Astrocyte (in vitro differentiated cells and primary cell): ENCODE measurements at places on chromosomes 11 and 22.
A peak's percentile ranks its signal among the peaks of the same experiment; 100 is the strongest.

DNA sequence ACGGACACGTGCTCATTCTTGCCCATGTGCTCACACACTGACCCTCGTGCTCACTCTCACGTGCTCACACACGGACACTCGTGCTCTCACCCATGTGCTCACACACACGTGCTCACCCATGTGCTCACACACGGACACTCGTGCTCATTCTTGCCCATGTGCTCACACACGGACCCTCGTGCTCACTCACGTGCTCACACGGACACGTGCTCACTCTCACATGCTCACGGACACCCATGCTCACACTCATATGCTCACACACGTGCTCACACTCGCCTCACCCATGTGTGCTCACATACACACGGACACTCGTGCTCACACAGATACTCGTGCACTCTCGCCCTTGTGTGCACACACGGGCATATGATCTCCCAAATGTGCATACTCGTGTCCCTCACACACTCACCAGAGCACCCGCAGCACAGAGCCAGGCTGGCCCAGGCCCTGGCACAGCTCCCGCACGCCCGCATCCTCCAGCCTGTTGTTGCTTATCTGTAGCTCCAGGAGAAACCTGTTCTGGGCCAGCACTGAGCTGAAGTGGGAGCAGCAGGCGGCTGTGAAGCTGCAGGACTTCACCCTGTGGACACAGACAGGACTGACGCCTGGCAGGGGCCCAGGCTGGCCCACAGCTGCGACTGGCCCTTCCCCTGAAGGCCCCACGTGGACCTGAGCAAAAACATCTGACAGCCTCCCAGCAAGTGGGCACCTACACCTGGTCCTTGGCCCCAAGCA lies 9.3 kb downstream of the RNH1 start:
- no peak for DNase-seq

DNA sequence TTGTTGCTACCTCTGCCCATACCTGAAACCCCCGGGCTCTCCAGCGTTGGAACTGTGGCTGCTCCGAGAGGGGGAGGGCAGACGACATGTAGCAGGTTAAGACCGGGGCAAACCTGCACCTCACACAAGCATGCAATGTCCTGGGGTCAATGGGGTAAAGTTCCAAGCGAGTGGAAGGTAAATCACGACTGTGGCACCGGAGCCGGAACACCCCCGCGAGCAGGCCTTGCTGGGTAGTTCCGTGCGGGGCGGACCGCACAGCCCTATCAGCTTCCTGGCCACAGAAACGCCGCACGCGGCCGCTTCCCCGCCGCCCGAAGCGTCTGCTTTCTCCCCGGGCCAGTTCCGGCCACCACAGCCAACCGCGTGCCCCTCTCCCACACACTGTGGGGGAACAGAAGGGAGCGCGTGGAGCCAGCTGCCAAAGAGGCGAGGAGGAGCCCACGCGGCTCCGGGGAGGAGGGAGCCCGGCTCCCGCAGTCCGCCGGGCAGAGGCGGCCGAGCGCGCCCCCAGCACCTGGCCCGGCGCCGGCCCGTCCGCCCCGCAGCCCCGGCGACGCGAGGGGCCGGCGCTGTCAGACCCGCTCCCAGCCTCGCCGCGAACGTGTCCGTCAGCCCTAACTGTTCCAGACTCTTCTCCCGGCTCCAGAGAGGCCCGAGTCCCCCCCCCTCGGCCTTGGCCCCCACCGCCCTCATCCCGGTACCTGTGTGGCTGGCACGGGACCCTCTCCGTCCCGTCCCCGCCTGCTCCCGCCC lies 1.6 kb downstream of the SPTBN2 start:
- peak; percentile 23 for DNase-seq

GRCh38 chr11:49424136-49424535 lies 215.7 kb upstream of the FOLH1 start:
- DNase-seq = no peak

GRCh38 chr11:116714902-116715301 lies 57.9 kb downstream of the BUD13 start:
- DNase-seq = no peak

DNA sequence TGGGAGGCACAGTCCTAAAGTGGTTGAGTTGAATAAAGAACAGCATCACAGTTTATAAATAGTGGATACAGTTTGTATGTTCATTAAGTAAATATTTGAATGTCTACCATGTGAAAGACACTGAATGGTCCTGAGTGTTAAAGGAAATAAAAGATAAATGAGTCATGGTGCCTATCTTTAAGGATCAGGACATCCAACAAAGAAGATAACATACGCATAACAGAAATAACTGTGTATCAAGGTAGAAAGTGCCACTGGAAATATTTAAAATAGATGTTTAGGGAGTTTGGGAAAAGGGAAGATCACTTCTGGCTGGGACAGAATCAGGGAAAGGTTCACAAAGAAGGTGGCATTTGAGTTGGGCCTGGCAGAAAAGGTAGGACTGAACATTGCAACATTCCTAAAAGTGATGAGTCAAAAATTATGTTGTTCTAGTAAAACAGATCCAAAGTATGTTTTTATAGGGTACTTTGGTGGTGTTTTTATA lies 41.5 kb downstream of the CSTPP1 start:
- peak; percentile 22 for DNase-seq

GRCh38 chr22:29877620-29878019 lies 5.4 kb upstream of the MTMR3 start:
- peak; percentile 54 for DNase-seq

- no peak for DNase-seq
Measured at GRCh38 chr22:29702931-29703501, 16.8 kb upstream of the CABP7 start.

DNA sequence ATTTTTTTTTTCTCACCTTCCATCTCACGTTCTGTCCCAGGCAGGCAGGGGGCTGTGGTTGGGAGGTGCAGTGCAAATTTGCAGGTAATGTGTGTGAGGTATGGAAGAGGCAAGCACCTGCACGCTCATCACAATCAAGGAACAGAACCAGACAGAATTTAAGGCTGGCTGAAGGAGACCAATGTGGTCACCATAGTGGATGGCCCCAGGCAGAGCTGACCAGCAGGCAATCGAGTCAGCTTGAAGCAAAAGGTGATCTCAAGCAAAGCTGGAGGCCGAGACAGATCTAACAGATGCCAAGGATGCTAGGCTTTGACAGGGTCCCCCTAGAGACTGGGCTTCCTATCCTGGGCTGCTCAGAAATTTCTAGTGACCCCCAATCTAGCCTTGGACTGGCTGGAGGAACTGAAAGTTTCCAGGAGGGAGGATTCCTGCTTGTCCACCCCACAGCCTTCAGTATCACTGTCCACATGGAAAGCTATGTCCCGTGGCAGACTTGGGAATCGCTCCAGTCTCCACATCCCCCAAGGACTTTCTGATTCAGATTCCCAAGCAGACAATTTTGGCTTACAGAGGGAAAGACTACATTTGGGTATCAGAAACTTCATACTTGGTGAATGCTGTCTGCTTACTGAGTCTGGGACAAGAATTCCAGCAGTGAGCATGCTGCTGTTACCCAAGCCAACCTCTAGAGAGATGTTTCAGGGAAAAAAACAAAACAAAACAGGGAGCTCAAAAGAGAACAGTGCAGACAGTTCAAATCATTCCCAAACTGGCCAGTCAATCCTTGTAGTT lies 9.0 kb upstream of the MICAL3 start:
- peak; percentile 51 for DNase-seq

GRCh38 chr22:17492247-17492646 lies 71.1 kb upstream of the SLC25A18 start:
- DNase-seq = no peak

GRCh38 chr11:77147668-77148321 lies 19.7 kb downstream of the MYO7A start:
- DNase-seq = no peak

- no peak for DNase-seq
Measured at GRCh38 chr22:20008221-20008995, 8.2 kb downstream of the ARVCF start.

- DNase-seq = peak; percentile 94
Measured at GRCh38 chr11:33452836-33453624, 195.8 kb downstream of the HIPK3 start.

DNA sequence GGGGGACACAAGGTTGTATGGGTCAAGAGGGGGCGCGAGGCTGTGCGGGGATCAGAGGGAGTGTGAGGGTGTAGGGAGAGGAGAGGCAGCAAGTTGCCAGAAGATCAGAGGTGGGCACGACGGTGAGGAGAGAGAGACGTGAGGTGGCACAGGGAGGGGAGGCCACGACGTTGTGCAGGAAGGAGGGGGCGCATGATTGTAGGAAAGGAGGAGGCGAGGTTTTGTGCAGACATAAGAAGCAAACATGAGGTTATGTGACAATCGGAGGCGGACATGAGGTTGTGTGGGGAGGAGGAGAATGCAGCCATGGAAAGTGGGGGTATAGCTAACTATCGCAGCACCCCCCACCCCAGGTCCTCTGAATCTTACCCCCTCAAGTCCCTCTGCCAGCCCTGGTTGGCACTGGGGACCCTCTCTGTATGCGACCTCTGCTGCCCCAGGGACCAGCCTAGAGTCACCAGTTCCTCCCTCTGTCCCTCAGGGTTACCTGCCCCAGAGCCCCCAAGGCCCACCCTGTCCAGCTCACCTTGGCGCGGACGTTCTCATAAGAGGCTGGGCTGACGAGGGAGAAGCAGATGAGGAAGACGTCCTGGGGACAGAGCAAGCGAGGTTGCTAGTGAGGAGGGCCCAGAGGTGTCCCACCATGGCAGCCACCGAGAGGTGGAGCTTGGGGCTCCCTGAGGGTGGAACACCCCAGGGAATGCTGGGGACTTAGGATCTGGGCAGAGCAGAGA lies 12.5 kb downstream of the RAC2 start:
- no peak for DNase-seq

DNA sequence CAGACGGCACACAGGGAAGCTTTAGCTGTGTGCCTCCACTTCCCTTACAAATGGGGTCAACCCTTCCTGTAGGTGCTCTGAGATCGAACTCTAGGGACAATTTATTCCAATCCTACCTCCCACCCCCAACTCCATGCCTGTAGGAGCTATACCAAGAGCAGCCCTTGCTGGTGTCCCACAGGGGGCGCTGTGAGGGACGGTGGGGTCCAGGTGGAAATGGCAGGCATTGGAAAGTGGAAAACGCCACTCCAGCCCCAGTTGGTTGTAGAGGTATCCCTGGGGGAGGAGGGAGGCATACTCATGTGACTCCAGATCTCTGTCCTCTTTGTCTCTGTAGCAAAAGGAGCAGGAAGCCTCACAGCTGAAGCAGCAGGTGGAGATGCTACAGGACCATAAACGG lies 161.3 kb downstream of the MYO18B start:
- no peak for DNase-seq

- DNase-seq = peak; percentile 52
Measured at GRCh38 chr22:30390974-30391691, 3.9 kb upstream of the RNF215 start.

DNA sequence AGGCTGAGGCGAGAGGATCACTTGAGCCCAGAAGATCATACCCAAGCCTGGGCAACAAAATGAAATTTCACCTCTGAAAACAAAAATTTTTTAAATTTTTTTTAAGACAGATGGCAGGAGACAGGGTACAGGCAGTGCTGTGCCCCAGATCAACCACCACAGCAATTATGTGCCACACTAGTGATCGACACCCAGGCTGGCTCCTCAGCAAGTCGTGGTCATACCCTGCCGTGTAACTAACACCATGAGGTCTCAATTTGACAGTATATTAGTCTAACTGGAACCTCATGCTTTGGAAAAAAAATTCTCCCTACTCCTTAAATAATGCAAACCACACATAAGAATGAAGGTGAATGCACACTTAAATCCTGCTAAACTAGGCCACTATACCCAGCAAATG lies 8.3 kb downstream of the SF3A1 start:
- no peak for DNase-seq

DNA sequence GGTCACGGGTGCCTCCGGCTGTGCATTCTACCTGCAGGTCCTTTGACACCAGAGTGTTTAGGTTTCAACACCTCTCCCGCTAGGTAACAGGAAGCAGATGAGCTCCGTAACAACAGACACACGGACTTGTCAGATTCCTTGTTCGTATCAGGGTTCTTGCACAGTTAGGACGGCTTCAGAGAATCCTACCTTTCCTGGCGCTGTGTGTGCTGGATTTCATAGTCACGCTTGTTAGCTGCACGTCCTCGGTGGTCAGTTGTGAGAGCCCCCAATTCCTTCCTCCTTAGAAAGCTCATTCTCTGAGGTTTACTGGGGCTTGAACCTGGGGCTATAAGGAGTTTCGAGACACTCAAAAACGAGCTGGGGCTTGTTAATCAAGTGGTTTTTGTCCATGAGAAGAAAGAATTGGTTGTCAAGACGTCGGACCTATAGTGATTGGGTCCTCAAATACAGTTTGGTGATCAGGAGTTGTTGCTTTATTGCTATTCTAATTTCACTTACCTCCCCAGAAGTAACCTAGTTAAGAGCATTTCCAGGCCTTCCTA lies 664 bp downstream of the DDB2 start:
- no peak for DNase-seq

DNA sequence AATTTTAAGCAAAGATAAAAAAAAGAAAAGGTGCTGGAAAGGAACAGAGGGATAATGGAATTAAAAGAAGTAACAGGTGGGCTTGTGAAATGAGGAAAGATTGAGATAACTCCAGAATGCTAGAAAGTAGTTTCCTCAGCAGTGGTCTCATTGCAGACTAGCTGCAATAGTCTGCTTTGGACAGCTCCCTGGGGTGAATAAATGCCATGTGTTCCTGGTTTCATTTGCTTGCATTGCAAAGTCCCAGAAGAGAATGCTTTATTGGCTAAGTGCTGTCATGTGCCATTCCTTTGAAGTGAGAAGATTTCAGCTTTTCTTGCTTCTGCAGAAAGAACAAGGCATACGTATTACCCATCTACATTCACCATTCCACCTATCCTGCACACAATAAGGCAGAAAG lies 478.8 kb upstream of the RAG2 start:
- no peak for DNase-seq

DNA sequence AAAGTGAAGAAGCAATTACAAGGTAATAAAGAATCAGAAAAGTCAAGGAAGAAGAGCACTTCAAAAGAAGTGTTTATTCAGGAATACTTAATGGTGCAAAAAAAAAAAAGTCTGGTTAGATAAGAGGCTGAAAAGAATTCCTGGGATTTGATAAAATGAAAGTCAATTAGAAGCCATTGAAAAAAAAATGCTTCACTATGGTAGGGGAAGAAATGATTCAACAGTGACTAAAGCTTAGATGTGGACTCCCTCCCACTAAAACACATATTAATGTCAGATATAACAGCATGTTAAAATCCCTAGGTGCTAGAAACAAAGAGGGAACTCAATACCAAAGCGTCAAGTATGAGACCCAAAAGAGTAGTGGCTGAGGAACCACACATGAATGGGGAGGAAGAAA lies 335.3 kb upstream of the PITPNB start:
- DNase-seq = peak; percentile 67

DNA sequence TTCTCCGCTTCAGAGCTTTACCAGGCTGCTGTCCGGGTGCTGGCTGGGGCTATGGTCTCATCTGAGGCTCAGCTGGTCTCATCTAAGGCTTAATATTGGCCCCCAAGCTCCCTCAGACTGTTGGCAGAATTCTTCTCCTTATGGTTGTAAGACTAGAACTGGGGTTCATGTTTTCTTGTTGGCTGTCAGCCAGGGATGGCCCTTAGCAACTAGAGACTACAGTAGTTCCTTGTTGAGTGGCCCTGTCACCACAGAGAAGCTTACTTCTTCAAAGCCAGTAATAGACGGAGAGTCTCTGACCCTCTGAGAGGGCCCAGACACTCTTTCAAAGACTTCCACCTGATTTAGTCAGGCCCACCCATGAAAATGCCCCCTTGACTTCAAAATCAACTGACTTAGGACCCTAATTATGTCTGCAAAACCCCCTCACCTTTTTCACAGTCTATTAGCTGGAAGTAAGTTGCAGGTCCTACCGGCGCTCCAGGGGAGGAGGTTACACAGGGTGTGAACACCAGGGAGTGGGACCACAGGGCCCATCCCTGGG lies 24.2 kb upstream of the TREH start:
- no peak for DNase-seq
